Activated T-helper 17 cell treated with anti-CD3 and anti-CD28 coated beads, Interleukin-2, amount 50 U/mL, for 72 hours (primary cell): ENCODE measurements at places on chromosomes 5 and 9. TPM values are rescaled to one million over a fixed set of nuclear protein-coding genes. Genes with fewer than 3 reads are reported as not detected.

GRCh38 chr5:125834438-125835115, 588.6 kb upstream of the GRAMD2B start:
- ATAC-seq = no peak

- ATAC-seq = no peak
Observed at GRCh38 chr9:84756171-84756570, 86.6 kb downstream of the NTRK2 start.

GRCh38 chr9:84296146-84296843, 44.3 kb downstream of the SLC28A3 start:
- peak; percentile 84 for ATAC-seq

GRCh38 chr5:60257596-60258271, 364.2 kb upstream of the PDE4D start:
- no peak for ATAC-seq

- peak; percentile 22 for ATAC-seq
Observed at GRCh38 chr9:128946571-128947276, 679 bp downstream of the DOLK start.

GRCh38 chr9:99326112-99326916, 104.2 kb downstream of the SEC61B start:
- no peak for ATAC-seq

GRCh38 chr5:164614707-164615106, 1109.3 kb downstream of the MAT2B start:
- no peak for ATAC-seq

GRCh38 chr5:132370181-132370970, 866 bp downstream of the SLC22A5 start:
- ATAC-seq = no peak

GRCh38 chr9:98191181-98191608, 1.2 kb downstream of the CORO2A start:
- ATAC-seq = no peak

DNA sequence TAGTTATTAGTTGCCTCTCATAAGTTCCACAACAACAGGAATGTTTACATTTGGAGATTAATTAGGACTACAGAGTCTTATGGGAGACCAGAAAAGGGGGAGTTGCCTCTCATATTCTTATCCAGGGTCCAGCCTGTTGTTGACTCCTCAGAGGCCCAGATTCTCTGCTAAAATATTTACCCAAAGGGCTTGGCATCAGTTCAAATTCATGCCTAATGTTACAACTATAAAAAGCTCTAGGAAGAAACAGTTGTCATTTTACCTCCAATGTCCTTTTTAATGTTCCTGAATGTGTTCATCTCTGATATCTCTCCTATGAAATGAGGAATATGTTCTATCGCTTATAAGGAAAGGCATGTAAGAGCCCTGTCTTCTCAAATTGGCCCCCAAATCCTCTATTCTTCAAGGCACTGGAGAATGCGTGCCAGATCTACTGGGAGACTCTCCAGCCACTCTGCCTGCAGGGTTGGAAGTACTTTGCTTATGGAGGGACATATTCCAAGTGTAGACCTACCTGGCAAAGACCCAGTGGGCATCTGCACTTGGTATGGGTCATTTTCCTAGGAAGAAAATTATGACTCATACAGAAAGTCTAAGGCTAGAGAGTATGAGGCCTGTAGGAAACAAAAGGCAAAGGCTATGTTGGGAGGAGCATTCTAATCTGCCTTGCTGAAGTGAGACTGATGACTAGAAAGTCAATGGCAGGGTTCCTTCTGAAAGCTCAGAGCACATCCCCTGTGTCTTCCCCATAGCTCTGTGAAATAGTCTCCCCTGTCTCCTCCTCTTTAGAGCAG, 192.6 kb downstream of the ESM1 start:
- ATAC-seq = no peak

- ATAC-seq = no peak
Observed at GRCh38 chr5:156595132-156595787, 254.8 kb upstream of the PPP1R2B start.

DNA sequence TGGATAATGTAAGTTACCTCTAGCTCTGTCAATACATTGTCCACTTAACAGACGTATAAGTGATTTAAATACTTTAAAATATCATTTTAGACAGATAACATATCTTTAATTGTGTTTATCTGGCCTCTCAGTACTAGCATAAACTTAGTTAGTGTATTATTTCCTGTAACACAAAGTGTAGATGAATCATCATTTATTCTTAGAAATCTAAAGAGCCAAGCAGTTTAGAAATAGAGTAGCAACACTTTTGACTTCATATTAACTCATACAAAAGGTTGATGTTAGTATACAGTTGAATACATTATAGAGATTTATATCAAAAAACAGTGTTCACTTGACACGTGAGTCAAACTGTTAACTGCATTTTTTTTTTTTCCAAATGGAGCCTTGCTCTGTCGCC, 18.0 kb downstream of the NCBP1 start:
- no peak for ATAC-seq

DNA sequence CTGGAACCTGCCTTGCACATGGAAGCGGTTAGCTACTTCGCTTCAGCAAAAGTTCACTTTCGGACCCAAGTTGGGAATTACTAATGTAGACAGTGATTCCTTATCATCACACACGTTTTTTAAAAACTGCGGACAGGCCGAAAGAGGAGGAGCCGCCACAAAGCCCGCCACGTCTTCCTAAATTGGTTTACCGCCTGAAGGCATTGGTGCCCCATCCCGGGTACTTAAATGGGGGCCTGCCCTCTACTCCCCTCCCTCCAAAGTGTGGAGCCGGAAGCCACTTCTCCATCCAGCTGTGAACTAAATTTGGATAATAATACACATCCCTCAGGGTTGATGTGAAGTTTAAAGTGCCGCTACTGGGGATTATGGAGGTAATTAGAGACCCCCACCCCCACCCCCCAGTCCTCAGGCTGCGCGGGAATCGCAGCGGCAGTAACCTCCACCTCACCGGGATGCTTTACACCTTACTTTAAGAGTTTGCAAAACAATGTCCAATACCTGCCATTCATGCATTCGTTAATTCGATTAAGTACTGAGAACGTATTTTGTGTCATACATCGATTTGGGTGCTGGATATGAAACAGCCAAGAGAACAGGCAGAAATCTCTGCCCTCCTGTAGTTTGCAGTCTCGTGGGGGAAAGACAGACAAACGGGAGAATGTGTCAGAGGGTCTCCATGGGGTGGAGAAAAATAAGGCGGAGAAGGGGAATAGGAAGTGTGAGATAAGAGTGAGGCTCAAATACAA, 937 bp upstream of the MACROH2A1 start:
- ATAC-seq = no peak

FST gene
- not detected for total RNA-seq

ALDH1A1 gene
- total RNA-seq = not detected

GFRA3 gene
- total RNA-seq = not detected

OCLN gene
- total RNA-seq = 0.76 TPM

F2RL1 gene
- 0.85 TPM for total RNA-seq

EIF4E1B gene
- total RNA-seq = not detected

OR1J2 gene
- total RNA-seq = not detected

CCDC152 gene
- 0.79 TPM for total RNA-seq
